Lower leg skin (tissue), 4 donors: ENCODE measurements at places on chromosomes 3 and 15. TPM values are rescaled to one million over a fixed set of nuclear protein-coding genes. Genes with fewer than 3 reads are reported as not detected.
A peak's percentile ranks its signal among the peaks of the same experiment; 100 is the strongest.

DNA sequence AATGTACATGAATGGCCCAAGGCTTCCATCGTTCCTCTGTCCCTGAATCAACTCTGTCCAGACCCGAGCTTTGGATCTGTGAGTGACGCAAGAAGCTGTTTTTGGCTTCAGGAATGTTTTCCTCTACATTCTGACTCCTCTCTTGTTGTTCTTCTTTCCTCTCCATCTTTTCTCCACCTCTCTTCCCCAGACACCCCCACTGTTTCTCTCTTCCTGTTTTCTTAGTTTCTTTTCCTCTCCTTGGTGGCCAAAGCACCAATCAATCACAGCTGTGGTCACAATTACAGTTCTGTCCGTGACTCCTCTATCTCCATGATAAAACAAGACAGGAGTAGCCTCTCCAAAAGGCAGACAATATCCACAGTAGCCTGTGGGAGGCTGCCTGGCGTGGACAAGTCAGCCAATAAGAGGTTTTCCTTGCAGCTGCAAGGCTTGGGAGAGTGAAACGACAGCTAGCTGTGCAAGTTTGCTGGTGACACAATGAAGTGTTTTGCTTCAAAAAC, 4.9 kb upstream of the TMEM212 start:
- peak; percentile 68 for DNase-seq

GRCh38 chr3:56856752-56857151, 55.0 kb upstream of the ARHGEF3 start:
- DNase-seq: no peak

GRCh38 chr3:24837601-24838000, 343.0 kb upstream of the THRB start:
- DNase-seq: no peak

DNA sequence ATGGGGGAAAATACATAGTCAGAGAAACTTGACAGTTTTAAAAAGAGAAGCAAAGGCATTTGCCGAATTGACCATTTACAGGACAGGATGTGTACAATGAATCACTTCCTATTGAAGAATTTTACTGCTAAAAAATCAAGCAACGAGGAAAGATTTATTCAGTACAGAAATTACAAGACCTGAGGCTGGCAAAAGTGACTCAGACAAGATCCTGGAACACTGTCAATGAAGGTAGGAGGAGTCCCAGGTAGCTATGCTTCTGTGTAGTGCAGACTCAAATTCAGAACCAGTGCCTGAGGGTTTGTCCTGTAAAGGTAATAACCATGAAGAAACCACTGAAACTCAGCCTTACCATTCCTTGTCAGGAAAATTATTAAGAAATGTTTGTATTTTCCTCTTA, 120.9 kb downstream of the ZMAT3 start:
- DNase-seq: no peak

The CD200 gene
- 3.7 TPM for total RNA-seq

DNA sequence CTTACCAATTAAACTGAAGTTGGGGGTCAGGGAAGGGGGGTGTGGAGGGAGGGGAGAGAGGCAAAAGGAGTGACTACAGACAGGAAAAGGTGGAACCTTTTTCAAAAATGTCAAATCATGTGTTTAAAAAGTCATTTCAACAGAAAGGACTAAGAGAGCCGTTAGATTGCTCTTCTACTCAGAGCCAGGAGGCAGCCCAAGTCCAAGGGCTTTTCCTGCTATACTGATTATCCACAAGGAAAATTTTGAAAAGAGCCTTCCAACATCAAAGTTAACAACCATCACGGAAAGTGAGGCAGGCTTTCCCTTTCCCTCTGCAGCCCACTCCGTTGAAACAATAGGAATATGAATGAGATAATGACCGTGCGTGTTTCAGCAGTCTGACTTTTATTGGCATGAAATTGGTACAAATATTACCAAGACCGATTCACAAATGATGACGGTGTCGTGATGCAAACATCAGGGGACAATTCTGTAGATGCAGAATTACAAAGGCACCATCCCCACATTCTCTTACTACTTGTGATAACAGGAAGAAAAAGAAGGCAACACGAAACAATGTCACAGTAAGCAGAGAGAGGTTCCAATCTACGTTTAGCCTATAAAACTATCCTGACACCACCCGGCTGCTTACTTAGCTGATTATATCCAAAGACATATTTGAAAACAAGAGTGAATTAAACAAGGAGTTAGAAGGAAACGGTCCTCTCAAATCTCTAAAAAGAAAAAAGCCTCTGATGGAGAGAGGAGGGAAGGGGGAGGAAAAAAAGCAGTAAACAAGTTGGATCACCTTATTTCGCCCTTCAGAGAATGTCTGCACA, 453.7 kb downstream of the FOXP1 start:
- no peak for DNase-seq
